NCI-H1105 (cell line): ENCODE measurements at places on chromosomes 11 and 22.

DNA sequence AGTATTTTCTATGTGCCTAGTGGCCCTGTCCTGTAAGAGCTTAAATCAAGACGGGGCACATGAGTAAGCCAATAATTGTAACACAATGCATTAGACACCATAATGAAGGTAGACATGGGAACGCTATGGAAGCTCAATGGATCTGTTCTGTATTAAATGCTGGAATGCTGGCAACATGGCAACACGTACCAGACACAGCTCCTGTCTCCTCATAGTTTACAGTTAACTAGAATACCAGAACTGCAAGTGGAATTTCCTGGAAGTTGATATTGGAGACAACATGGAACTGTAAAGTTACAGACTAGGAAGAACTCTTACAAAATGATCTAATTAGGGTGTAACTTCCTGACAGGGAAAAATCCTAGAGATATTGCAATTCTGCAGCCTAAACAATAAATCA lies 12.4 kb downstream of the P4HA3 start:
- DNase-seq, result no peak

DNA sequence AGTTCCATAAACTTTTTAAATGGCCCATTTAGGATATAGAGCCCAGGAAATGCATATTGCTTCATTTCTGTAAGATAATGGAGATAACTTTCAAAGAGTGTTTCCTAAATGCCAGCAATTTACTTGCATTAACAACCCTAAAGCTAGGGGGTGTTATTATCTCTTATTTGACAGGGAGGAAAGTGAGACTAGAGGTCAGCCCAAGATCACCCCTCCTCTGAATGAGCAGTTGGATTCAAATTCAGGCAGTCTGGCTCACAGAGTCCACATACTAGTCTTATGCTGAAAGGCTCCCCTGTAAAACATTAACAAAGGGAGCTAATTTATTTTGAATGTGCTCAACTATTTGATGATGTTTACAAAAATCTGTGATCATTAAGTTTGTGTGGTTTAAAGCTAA lies 49.9 kb upstream of the TRIM77 start:
- no peak for DNase-seq

- DNase-seq, result no peak
These were observed 706.8 kb downstream of the KCNA4 start for GRCh38 chr11:29309992-29310391.

- no peak for DNase-seq
These were observed 119.9 kb downstream of the MIAT start for GRCh38 chr22:26777156-26777801.

GRCh38 chr11:2147391-2147790 lies 8.2 kb upstream of the IGF2 start:
- no peak for DNase-seq
